ENCODE measurements at places on chromosomes 2 and 18.

GRCh38 chr2:109237792-109238191 is 108.8 kb downstream of the SH3RF3 start:
- DNase-seq, result no peak

GRCh38 chr2:71422786-71423185 is 30.6 kb upstream of the DYSF start:
- no peak for DNase-seq

DNA sequence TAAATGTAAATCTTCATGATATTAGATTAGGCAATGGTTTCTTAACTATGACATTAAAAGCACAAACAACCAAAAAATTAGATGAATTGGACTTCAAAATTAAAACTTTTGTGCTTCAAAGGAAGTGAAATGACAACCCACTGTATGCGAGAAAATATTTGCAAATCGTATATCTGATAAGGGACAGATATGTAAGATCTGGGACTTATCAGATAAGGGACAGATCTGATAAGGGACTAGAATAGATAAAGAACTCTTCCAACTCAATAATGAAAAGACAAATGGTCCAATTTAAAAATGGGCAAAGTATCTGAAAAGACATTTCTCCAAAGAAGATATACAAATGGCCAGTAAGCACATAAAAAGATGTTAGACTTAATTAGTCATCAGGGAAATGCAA is 29.2 kb downstream of the ADRA2B start:
- no peak for DNase-seq

GRCh38 chr2:7971841-7972240 is 710.0 kb upstream of the ID2 start:
- no peak for DNase-seq

DNA sequence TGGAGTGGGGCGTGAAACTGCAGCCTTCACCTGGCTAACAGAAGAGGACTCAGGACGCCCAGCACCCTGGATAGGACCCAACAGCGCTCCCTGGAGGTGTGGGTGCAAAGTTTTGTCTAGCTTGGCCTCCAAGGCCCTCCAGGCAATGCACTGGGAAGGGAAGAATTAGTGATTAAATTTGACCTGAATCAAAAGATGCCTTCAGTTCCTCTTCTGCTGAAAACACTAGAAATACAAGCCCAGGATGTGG is 779 bp upstream of the TRIB2 start:
- DNase-seq, result peak; percentile 79

GRCh38 chr2:54599914-54600313 is 123.5 kb upstream of the EML6 start:
- DNase-seq, result no peak

GRCh38 chr2:181348107-181348837 is 108.9 kb upstream of the ITGA4 start:
- DNase-seq, result no peak

DNA sequence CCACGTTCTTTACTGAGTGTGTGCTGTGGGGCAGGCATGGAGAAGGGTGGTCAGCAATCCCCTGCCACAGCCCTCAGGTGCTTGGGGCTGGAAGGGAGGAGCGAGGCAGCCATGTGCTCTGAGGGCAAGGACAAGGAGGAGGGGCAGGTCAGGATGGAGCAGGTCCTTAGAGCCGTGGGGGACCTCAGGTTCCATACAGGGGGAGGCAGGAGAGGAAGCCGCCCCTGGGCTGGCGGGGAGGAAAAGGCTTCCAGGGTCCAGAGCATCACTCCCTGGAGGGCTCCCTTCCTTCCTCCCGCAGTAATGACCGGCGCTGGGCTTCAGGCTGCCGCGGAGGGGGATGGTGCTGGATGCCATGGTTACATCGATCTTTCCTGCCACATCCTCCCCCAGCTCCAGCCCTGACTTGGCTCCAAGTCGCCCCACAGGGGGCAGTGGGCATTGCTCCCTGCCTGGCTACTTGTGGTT is 6.6 kb downstream of the GAREM2 start:
- DNase-seq, result no peak

DNA sequence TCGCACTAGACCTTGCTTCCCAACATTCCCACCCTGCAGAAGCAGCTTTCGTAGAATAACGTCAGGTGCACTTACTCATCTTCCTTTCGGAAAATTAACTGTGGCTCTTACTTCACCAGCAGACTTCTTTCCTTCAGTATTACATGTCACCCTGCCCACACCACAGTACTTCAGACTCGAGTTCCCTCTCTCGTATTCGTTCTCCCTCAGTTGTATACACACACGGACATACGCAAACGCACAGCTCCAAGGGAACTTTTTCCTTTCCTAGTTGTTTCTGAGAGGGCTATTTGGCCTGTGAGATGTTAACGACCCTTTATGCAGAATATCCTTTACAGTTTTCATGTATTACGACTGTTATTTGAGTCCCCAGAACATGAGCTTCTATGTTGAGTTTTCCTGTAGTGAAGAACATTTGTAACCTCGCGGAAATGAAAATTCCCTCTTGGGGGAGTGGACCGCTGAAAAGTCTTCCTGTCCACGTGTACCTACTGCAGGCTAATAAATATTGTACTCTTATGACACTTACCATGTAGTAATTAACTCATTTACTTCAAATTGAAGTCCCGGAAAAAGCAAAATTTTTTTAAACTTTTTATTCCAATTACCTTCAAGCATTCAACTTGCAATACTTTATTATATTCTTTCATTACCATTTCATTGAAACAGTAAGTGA is 908 bp downstream of the ERLEC1 start:
- no peak for DNase-seq

DNA sequence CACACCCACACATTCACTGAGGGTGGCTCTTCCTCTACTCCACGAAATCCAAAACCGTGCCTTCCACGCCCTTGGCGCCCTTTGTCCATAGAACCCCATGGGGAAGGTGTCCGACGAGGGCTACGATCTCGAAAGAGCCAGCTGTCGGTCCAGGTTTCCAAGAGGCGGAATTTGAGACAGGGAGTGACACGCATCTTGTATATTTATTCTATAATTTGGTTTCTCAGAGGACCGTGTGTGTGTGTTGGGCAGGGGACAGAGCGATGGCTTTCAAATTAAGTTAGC is 726 bp downstream of the C2orf69 start:
- no peak for DNase-seq

- DNase-seq, result no peak
Observed at GRCh38 chr2:66538291-66538690, 103.4 kb downstream of the MEIS1 start.

- no peak for DNase-seq
Observed at GRCh38 chr2:226911932-226912331, 76.1 kb downstream of the RHBDD1 start.

DNA sequence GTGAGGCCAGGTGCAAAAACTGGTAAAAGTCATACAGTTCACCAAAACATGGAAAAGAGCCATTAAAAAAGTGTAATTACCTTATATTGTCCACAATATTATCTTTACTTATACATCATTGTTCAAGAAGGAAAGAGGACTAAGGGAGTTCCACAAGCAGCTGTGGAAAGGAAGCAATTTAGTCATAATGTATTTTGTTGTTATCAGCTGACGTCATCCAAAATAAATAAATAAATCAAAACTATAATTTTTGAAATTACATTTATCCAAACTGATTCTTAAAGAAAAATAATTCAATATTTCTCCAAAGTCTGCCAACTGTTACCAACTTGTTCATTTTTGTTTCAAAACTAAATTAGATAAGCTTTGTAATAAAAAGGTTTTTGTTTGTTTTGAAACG is 256.1 kb upstream of the CNTNAP5 start:
- DNase-seq, result no peak

GRCh38 chr2:218733171-218734021 is 22.8 kb downstream of the TTLL4 start:
- DNase-seq, result no peak

DNA sequence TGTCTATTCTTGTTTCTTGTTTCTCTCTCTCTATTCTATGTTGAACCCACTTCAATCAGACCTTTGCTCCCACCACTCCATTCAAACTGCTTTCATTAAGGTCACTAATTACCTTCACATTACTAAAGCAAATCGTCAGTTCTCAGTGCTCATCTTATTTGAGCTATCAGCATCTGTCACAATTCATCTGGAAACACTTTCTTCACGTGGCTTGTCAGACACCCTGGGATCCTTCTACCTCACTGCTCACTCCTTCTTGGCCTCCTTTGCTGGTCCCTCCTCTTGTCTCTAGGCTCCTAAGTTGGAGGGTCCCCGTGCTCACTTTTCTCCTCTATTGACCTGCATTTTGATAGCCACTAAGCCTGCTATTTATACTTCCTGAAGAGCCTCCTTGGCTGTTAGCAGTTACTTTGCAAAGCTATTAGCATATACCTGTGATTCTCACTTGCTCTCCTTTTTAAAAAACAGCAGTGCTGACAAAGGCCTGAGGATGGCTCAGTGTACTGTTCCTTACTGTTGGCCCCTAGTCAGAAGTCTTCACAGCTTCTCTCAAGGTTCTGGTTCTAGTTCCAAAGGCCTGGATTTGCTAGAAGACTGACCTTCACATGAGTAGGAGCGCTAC is 80.2 kb downstream of the PLEKHM3 start:
- no peak for DNase-seq

GRCh38 chr2:12126318-12126717 is 379.9 kb downstream of the LPIN1 start:
- no peak for DNase-seq

- DNase-seq, result no peak
Observed at GRCh38 chr2:9762164-9762563, 81.1 kb upstream of the TAF1B start.

GRCh38 chr18:55866006-55866405 is 278.0 kb upstream of the TCF4 start:
- no peak for DNase-seq

DNA sequence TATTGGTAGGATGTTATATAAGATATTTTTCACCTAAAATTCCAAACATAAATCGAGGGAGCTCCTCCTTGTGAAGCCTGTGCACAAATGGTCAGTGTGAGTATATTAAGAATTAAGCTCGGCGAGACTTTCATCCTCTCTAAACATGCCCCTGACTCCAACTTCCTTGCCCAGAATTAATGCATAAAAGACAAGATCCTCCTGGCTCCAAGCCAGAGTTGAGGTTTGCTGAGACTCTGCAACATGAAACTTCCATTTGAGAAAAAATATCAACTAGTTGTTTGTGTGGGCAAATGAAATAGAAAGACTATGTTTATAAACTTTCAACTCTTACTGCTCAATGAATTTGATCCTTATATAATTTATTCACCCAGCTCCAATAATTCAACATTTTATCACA is 68.1 kb downstream of the CCDC178 start:
- DNase-seq, result no peak
